Inflammatory macrophage treated with lipopolysaccharide for 1 hour (primary cell): ENCODE measurements at places on chromosomes 13 and 19.
A peak's percentile ranks its signal among the peaks of the same experiment; 100 is the strongest.

DNA sequence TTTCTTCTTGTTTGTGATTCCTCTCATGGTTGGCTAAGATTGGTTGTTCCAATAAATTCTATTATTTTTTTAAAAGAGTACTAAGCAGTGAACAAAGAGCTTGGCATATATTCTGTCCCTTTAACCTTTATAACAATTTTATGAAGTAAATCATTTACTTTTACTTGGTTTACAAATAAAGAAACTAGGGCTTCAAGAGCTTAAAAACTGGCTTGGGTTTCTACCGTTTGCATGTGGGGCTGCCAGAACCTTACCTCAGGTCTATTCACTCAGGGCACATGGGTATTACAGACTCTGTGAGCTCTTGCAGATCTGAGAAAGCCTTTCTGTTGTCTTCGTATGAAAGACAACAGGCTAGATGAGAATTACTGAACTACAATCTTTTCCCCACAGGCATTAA, 13.3 kb downstream of the N4BP2L1 start:
- DNase-seq, result no peak

- no peak for DNase-seq
Observed at GRCh38 chr19:8575467-8575997, 1.7 kb downstream of the MYO1F start.

GRCh38 chr13:50979187-50979586, 69.6 kb downstream of the RNASEH2B start:
- peak; percentile 48 for DNase-seq

DNA sequence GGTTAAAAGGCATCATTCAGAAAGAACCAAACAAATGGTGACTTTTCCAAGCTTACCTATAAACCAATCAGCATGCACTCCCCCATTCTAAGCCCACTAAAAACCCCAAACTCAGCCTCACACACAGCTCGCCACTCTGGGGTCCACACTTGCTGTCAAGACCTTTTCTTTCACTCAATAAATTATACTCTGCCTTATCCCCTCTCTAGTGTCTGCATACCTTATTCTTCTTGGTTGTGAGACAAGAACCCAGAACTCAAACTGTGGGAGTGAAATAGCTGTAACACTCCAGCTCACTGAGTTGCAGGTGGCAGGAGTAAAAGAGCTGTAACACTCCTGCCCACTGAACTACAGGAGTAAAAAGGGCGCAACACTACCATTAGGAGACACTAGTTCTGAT, 559.0 kb downstream of the TBC1D4 start:
- DNase-seq, result no peak

GRCh38 chr13:75769141-75769905, 133.2 kb downstream of the LMO7 start:
- DNase-seq, result no peak

GRCh38 chr13:52896827-52897659, 48.6 kb upstream of the PCDH8 start:
- no peak for DNase-seq

GRCh38 chr13:37456506-37456905, 142.1 kb downstream of the POSTN start:
- DNase-seq, result no peak

GRCh38 chr13:97946951-97947588, 6.4 kb upstream of the IPO5 start:
- DNase-seq, result no peak

GRCh38 chr19:8144273-8144995, 5.0 kb downstream of the FBN3 start:
- DNase-seq, result no peak

GRCh38 chr13:48819376-48819775, 156.3 kb upstream of the FNDC3A start:
- DNase-seq, result no peak

GRCh38 chr13:73754727-73755292, 379.4 kb downstream of the KLF12 start:
- peak; percentile 81 for DNase-seq

- DNase-seq, result no peak
Observed at GRCh38 chr13:113802761-113803160, 43.7 kb downstream of the TMEM255B start.

- peak; percentile 98 for DNase-seq
Observed at GRCh38 chr19:15555759-15556633, 47.7 kb downstream of the CYP4F22 start.

DNA sequence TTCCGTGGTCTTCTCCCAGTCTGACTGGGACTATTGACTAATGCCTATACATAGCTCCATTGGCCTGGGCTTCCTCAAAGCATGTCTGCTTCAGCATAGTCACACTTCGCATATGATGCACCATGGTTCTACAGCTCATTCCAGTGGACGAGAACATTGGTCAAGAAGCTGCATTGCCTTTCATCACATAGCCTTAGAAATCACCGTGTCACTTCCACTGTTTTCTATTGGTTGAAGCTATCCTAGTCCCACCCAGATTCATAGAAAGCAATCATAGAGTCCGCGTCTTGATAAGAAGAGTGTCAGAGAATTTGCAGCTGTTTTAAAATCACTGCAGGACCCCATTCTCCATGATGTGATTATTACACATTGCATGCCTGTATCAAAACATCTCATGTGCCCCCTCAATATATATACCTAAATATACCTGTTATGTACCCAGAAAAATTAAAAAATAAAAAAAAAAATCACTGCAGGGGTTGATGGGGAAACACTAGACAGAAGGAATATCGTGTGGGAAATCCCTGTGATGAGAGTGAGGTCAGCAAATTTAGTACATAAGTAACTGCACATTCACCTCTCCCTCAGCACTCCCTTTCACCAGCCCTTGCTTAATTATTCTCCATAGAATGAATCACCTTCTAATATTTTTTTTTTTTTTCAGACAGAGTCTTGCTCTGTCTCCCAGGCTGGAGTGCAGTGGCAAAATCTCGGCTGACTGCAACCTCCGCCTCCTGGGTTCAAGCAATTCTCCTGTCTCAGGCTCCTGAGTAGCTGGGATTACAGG, 2.2 kb upstream of the ARHGAP33 start:
- peak; percentile 23 for DNase-seq

DNA sequence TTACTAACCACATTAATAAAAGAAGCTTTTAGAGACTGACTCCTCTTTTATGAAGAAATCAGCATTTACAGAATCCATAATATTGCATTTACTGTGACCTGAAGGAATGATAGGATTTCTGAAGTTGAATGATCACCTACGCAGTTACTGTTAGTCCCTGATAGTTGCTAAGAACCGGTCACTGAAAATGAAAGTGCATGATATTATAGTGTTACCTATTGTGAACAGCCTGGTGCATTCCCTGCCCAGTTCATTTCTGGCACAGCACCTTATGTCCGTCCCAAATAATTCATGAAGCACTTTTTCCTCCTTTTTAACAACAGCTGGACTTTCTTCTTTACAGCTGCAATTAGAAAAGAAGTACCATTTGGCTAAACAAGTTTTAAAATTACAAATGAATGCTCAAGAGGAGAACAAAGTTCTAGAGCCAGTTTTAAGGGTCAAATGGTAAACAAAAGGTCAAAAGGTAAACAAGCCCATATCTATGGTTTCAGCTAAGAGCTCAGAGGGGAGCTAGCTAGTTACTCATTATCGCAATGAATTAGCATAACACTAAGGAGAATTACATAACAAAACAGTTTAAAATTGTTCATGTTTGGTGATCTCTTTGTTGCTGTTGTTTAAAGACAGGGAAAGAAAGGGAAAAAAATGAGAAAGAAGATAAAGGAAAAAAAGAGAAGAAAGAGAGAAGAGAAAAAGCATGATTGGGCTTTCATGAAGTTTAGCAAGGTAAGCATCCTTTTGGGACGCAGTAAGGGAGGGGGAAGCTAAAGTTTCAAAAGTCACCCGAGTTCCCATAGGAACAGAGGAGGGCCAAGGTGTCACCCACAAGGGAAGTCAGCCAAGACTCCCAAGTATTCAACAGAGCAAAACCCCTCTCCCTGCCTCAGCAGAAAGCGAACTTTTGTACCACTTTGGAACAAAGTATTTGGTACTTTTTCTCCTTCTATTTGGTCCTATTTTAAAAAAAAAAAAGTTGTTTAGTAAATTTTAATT, 50.2 kb downstream of the FLT3 start:
- DNase-seq, result no peak

DNA sequence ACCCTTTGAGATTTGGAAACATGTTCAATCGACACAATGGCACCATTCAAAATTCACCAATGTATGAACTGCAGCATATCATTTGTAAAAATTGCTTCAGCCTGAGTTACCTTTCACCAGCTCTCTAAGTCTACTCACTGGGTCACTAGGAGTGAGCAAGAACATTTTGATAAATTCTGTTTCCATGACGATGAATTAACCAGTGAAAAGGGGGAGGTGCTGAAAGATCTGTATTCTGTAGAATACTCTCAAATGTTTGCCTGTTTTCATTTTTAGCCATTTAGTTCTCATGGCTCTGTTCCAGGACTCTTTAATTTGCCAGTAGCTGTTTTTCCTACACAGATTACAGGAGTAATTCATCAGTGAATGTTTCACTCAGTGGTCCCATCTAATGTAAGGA, 883.4 kb downstream of the DIAPH3 start:
- DNase-seq, result no peak

- DNase-seq, result no peak
Observed at GRCh38 chr19:45763691-45764294, 5.3 kb downstream of the SIX5 start.

DNA sequence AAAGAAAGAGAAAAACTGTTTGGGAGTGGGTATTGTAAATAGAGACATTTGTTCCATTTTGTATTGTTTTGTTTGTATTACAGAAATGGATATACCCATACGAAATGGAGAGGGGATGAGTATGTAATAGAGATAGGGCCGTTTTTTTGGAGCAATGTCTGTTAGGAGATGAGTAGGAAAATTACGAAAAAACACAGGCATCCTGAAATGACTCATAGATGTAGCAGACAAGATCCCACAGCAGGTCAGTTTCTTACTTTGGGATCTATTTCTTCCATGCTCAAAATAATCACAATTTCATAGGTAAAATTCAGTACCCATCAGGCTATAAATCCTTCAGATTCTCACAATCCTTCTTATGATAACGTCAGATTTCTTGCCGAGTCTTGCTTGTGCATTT, 779.4 kb upstream of the SLITRK1 start:
- no peak for DNase-seq

DNA sequence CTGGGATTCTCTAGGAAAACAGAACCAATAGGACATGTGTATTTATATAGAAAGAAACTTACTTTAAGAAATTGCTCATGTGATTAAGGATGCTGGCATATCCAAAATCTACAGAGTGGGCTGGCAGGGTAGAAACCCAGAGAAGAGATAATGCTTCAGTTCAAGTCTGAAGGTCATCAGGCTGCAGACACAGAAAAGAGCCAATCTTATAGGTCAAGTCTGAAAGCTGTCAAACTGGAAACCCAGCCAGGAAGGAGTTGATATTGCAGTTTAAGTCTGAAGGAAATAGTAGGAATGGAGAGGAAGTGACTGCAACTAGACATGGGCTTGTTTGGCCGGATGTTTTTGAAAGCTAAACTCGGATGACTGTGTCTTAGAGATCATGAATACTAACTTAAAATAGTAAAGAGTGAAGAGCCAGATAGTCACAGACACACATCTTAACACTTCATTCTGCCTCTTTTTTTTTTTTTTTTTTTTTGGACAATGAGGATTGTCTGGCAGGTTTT, 125.3 kb upstream of the GPC6 start:
- DNase-seq, result no peak

- DNase-seq, result no peak
Observed at GRCh38 chr19:3979674-3980352, 5.5 kb downstream of the EEF2 start.

GRCh38 chr13:51520524-51520923, 63.7 kb upstream of the WDFY2 start:
- peak; percentile 40 for DNase-seq

- DNase-seq, result no peak
Observed at GRCh38 chr19:33616346-33616745, 5.4 kb upstream of the CHST8 start.

- DNase-seq, result peak; percentile 30
Observed at GRCh38 chr19:3338541-3339181, 27.7 kb upstream of the NFIC start.

- no peak for DNase-seq
Observed at GRCh38 chr13:35810321-35810720, 320.9 kb downstream of the DCLK1 start.

DNA sequence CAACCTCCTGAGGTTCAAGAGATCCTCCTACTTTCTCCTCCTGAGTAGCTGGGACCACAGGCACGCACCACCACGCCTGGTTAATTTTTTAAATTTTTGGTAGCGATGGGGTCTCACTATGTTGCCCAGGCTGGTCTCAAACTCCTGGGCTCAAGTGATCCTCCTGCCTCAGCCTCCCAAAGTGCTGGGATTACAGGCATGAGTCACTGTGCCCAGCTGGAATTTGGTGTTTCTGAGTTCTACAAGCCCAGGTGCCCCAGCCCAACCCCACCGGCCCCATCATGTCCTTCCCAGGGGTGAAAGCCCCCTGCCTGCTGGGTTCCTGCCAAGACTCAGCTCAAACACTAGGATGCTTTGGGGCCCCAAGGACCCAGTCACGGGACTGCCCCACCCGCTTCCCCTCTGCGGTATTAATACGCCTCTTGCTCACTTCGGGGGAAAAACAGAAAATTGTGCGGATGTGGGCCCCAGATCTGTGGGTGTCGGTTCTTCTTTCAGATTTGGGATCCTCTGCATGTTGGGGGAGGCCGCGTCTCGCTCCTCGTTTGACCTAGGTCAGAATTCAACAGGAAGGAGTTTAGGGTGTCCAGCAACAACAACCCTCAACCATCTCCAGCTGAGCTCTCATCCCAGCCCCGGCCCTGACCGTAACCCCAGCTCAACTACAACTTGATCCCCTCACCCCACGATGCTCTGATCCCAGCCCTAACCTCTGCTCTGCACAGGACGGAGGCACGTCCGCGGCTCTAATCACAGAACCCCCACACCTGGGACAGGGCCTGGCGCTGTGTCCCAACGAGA, 3.7 kb upstream of the FCER2 start:
- peak; percentile 94 for DNase-seq

GRCh38 chr19:55491546-55492360, 3.5 kb downstream of the SSC5D start:
- no peak for DNase-seq

- DNase-seq, result peak; percentile 45
Observed at GRCh38 chr19:33125929-33126388, 6.0 kb upstream of the WDR88 start.

GRCh38 chr13:31846961-31847752, 107.8 kb downstream of the RXFP2 start:
- DNase-seq, result peak; percentile 15

GRCh38 chr13:102945324-102945815, 99.5 kb downstream of the ERCC5 start:
- DNase-seq, result no peak

DNA sequence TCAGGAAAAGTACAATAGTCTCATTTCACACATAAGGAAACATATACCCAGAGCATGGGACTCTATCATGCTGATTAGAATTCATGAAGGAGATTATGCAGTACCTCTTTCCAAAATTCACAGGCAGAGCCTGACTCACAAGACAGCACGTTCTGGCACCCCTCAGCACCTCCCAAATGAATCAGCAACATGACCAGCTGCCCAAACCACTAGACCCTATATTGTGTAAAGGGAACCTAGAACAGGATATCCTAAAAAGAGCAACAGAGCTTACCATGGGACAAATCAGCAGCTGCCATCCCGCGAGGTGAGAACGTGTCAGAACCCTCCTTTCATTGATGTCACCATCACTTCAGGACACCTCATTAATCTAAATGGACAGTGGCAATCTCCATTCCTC, 2.5 kb downstream of the ZNF426 start:
- DNase-seq, result no peak

- DNase-seq, result no peak
Observed at GRCh38 chr13:95636853-95637252, 7.7 kb downstream of the DZIP1 start.

GRCh38 chr13:73167028-73167820, 108.4 kb downstream of the KLF5 start:
- DNase-seq, result no peak
